ENCODE measurements at places on chromosomes 7 and 10.
A peak's percentile ranks its signal among the peaks of the same experiment; 100 is the strongest.

DNA sequence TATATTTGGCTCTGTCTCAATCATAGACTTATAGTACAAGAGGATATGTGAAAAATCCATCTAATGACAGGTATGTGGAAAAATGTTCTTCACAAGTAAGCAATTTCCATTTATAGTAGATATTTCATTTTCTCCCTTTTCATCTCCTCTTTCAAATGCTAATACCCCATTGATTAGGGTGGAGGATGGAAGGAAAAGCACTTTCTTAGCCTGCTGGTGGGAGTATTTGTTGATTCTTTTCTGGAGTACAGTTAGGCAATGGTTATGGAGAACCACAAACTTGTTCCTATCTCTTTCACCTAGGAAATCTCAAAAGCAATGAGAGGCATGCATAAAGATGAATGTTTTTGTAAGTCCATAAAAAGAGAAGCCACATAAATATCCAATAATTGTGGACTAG lies 108.0 kb upstream of the CREB5 start:
- DNase-seq: no peak

- DNase-seq: no peak
Observed at GRCh38 chr7:99938296-99938695, 8.9 kb upstream of the GJC3 start.

GRCh38 chr7:87448388-87448787 lies 27.1 kb downstream of the ABCB4 start:
- no peak for DNase-seq

DNA sequence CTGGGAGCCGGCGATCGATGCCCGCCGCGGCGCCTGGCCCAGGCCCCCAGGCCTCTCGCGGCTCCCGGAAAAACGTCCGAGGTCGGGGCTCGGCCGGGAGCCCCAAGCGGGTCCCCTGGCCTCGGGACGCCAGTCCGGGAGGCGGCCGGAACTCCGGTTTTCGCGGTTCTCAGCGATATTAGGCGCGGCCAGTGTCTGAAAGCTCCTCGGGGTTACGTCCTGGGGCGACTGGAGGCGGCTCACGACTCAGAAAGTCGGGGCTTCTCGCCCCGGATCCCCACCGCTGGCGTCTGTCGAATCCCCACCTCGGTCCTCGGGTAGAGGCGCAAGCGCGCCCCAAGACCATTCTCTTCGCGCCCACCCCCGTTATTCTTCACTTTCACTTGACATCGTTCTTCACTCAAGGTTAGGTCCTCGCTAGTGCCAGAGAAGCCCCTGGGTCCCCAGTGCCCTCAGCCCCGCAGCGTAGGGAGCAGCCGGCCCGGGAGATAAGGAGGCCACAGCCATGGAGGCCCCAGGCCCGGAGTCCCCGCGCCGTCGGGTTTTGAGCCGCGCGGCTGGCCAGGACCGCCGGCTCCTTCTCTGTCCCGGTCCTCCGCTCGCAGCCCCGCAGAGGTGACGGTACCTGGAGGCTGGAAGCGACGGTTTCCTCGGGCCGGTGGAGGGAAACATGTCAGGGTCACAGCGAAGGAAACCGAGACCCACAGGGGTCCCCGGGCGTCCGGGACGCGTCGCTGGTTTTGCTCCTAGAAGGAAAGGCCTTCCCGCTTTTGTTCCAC lies 35.2 kb upstream of the EBLN1 start:
- DNase-seq: peak; percentile 69

DNA sequence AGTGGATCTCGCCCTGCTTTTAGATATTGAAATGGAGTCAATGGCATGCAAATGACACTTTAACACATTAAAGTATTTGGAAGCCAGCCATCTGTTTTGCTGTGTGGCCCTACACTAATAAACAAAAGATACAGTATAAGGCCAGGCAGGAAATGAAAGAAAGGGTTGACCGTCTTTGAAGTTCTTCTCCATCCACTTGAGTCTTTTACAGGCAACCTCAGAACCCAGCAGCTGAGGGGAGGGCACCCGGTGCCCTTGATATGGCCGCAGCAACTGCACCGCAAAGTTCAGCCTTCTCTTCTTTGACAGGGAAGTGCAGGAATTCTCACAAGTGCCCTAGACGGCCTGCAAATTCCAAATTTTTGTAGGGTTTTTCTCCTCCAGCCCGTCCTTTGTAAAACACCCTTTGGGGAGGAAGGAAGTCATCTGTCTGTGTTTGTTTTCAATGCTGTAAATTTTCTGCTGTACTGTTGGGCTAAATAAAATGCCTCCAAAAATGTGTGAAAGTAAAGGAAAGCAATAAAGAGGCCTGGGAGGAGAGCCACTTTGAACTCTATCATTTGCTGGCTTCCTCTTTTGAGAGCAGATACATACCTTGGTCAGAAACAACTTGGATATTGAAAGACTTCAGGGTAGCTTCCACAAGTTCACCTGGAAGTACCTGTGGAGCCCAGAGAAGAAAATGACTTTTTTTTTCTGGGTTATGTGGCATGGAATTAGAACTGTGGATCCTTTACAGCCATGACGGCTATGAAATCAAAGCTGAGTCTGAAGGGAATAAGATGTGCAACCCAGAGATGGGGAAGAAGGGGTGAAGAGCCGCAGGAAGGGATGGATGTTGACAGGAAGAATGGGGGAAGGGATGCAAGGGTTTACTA lies 3.6 kb downstream of the HOXA1 start:
- DNase-seq: no peak

GRCh38 chr10:6956562-6956961 lies 376.5 kb upstream of the PRKCQ start:
- DNase-seq: no peak

DNA sequence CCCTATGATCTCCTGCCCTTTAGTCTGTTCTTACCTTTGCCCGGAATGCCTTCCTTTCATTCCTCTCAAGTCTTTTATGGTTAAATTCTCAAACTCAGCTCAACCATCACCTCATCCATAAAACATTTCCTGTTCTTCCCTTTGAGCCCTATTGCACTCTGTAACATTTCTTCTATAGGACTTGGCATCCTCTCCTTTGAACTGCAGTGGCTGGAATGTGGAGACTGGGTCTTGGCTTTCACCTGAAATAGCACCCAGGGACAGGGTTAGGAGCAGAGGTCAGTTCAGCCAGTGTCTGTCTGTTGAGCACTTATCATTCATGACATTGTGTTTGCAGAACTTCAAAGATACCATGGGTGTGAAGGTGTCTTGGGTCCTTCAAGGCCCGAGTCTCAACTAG lies 7.2 kb downstream of the NFE2L3 start:
- DNase-seq: no peak

- DNase-seq: no peak
Observed at GRCh38 chr7:91657483-91658071, 222.9 kb downstream of the MTERF1 start.

DNA sequence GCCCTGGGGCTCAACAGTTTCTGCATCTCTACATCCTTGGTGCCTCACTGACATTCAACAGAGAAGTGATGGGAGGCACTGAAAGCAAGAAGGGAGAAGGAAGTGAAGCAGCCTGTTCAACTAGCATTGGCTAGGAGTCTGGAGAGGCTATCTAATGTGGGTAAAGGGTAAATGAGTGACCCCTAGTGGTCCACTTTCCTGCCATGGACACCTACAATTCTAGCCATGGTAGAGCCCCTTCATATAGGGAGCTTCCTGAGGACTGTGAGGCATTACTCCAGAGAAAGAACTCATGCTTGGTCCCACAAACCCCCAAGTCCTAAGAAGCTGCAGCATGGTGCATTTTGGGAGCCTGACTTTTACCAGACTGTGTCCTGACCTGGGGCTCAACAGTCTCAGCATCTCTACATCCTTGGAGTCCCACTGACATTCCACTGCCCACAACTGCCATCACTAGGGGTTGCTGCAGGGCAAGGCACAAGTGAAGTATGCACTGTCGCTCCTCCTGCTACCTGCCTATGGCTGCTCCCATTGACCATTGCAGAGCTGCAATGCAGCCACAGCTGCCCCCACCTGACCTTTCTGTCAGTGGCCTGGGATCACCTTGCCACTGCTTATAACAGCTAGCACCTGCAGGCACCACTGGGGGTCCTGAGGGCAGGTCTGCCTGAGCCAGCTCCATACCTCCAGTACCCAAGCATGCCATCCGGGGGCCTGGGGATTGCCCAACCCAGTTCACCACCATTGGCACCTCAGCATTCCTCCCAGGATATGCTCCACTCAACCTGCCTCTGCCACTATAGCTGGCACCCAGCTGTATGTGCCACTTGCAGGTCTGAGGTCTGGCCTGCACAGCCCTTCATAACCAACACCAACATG lies 44.1 kb upstream of the CDK6 start:
- no peak for DNase-seq

DNA sequence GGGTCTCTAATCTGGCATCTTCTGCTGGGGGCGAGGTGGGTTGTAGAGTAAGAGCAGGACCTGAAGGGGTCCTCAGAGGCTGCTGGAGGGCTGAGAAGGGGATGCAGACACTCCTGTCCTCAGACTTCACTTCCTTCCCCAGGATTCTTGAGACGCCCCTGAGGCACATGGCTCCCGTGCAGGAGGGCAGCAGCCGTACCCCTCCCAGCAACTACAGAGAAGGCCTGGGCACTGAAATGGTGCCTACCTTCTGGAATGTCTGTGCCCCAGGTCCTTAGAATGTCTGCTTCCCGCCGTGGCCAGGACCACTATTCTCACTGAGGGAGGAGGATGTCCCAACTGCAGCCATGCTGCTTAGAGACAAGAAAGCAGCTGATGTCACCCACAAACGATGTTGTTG lies 52.0 kb downstream of the VWA2 start:
- no peak for DNase-seq

DNA sequence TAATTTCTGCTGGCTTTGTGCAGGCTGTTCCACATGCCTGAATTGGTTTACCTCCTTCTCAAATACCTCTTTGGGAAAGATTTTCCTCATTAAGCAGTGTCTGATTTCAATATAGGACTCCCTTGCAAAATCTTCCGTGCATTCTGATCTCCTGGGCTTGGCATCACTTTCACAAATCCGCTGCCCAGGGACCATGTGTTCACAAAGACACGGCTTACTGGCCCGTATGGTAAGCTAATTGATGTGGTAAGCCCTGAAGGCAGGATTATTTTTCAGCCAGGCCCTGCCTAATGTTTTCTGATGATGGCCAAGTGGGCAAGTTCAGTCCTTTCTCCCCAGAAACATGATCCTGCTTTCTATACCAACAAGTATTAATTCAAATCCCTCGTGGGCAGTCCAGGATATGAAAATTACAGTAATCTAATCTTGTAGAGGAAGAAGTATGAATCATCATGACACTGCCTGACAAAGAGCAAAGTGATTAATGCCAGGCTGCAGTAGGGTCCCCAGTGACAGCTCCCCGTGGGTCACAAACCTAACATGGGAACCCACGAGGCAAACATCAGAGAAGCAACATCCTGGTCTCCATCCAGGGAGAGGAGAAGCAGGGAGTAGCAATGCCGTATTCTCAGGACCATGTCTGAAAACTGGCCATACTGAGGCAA lies 11.6 kb upstream of the SVIL start:
- no peak for DNase-seq

DNA sequence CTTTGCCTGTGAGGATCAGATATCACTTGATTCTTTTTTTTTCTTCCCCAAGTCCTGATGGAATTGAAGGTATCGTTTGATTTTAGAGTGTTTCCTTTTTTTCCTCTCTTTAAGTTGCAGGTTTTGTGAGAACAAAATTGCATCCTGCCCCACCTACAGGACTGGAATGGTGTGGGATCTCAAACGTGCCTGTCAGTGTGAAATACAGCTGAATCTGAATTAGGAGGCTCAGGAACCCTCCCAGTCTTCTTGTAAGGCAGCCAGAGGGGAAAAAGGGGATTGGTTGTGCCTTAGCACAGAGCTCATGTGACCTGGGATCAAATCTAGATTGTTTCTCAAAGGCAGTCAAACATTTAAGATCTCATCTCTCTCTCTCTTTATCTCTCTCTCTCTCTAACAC lies 32.7 kb upstream of the KLHL7 start:
- no peak for DNase-seq

GRCh38 chr7:90246171-90246570 lies 1.2 kb downstream of the CFAP69 start:
- no peak for DNase-seq

DNA sequence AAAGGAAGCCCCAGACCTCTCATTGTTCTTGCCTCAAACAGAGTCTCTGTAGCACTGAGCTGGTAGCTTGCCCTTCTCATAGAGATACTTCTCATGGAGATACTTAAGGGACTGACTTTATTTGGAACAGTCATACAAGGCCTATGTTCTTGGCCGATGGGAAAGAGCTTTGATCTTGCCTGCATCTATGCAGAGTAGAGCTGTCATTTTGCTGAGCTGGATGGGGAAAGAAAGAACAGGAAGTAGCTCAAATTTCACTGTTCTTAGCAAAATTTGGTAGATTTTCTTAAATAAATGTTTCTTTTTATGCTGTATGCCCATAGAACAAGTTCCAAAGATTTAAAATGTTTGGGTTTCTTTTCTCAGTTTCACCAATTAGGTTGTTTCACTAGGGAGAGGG lies 119.3 kb upstream of the SEC61G start:
- no peak for DNase-seq

GRCh38 chr10:52466464-52466863 lies 152.4 kb downstream of the DKK1 start:
- DNase-seq: no peak

DNA sequence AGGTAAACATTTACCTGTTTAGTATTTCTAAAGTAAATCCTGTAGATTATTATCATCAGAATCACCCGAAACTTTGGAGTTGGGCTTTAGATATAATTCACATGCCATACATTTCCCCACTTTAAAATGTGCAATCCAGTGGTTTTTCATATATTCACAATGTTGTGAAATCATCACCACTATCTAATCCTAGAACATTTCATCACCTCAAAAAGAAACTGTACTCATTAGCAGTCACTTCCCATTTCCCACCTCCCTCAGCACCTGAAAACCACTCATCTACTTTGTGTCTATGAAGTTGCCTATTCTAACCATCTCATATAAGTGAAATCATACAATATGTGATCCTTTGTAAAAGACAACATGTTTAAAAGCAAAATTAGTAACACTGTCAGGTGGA lies 182.6 kb downstream of the FZD1 start:
- DNase-seq: no peak

DNA sequence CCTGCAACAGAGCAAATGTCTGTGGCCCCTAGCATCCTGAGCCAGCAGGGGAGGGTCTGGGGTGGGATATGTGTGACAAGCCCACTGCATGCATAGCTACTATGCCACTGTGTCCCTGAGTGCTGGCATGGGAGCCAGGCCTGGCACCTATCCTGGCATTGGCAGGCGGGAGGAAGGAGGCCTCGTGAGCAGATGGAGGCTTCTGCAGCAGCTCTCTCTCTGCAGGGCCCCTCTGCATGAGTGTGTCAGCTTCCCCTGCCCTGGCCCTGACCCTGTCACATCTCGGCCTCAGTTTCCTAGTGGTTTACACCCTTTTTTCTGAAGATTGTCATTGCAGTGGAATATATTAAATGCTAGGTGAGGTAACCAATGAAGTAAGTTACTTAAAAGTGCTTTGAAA lies 13.1 kb upstream of the IMPDH1 start:
- DNase-seq: no peak

- DNase-seq: no peak
Observed at GRCh38 chr10:102514487-102515311, 10.9 kb downstream of the SUFU start.

DNA sequence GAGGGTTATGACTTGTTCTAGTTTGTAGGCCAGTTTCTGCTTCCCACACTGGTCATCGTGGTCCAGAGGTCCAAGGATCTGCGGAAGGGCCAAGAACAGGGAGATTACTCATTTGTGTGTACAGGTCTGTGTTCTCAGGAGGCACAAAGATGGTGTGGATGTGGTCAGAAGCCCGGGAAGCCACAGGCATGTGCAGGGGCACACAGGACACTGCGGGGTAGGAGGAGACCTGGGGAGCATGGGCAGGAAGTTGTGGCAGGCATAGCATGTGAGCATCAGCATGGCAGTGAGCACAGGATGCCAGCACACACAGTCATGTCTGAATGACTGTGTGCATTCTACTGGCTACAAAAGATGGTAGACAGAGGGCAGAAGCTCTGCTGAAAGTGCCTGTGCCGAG lies 445.8 kb downstream of the PLXNA4 start:
- no peak for DNase-seq

All from type B pancreatic cell (in vitro differentiated cells).